Stimulated activated CD4-positive, alpha-beta T cell treated with anti-CD3 and anti-CD28 coated beads, TNF-alpha, amount 100 ng/mL, for 1 hour (primary cell): ENCODE measurements at places on chromosomes 3 and 15.

DNA sequence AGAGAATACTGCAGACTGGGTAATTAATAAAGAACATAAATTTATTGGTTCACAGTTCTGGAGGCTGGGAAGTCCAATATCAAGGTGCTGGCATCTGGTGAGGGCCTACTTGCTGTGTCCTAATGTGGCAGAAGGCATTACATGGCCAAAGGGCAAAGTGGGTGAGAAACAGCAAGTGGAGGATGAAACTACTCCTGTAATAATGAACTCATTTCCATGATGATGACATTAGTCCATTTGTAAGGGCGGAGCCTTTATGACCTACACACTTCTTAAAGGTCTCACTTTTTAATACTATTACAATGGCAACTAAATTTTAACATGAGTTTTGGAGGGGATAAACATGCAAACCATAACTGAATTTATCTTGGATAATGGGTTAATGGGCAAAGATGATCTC, 139.6 kb upstream of the SGO1 start:
- DNase-seq: no peak

- DNase-seq: no peak
These were observed 54.1 kb upstream of the TFRC start for GRCh38 chr3:196135693-196136639.

- no peak for DNase-seq
These were observed 55.2 kb downstream of the PCSK6 start for GRCh38 chr15:101434032-101434920.

GRCh38 chr3:45568848-45569762, 25.4 kb upstream of the LIMD1 start:
- DNase-seq: no peak

DNA sequence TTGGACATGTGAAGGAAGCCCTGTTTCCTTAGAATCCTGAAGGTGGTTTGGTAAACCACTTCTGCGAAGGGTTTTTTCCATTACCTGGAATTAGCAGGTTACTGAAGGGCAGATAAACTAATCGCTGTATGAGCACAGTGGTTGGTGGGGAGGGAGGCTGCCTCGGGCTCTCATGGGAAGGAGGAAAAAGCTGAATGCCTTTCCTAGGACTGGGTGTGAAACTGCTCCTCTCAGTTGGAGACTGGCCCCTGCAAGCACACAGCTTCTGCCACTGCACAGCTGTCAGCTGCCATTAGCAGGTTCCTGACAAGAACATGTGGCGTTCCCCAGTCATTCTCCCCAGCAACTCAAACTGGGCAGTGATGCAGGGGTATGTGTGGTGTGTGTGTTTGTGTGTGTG, 376.3 kb downstream of the GAP43 start:
- no peak for DNase-seq

GRCh38 chr3:13282986-13283876, 136.9 kb downstream of the NUP210 start:
- DNase-seq: no peak

GRCh38 chr15:31606931-31607497, 280.4 kb downstream of the KLF13 start:
- no peak for DNase-seq

GRCh38 chr15:91576096-91576495, 277.4 kb upstream of the SLCO3A1 start:
- no peak for DNase-seq

DNA sequence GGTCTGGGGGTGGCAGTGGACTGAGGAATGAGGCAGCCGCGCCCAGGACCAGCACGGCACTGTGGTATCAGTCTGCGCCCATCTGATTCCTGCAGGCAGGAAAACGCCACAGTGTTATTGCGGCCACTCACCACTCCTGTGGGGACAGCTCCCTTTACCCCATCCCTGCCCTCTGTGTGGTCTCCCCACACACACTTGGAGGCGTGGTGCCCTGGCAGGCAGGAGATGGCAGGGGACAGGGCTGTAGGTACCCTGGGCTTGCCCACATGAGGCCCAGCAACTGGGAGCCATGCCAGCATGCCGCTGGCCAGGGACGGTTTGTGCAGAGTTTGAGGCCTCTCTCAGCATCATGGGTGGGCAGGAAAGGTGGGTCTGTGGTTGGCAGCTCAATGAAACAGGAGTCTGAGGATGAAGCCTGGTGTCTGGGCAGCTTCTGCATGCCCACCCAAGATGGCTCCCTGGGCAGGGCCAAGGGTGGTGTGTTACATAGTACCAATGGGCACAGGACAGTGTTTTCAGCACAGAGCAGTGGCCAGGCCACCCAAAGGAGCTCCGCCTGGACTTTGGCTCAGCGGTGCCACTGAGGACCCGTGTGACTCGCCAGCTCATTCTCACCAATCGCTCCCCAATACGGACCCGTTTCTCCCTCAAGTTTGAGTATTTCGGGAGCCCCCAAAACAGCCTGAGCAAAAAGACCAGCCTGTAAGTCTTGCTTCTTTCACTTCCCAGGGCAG, 27.2 kb downstream of the ACAA1 start:
- no peak for DNase-seq

- no peak for DNase-seq
These were observed 141.7 kb downstream of the KCNMB2 start for GRCh38 chr3:178677961-178678360.

DNA sequence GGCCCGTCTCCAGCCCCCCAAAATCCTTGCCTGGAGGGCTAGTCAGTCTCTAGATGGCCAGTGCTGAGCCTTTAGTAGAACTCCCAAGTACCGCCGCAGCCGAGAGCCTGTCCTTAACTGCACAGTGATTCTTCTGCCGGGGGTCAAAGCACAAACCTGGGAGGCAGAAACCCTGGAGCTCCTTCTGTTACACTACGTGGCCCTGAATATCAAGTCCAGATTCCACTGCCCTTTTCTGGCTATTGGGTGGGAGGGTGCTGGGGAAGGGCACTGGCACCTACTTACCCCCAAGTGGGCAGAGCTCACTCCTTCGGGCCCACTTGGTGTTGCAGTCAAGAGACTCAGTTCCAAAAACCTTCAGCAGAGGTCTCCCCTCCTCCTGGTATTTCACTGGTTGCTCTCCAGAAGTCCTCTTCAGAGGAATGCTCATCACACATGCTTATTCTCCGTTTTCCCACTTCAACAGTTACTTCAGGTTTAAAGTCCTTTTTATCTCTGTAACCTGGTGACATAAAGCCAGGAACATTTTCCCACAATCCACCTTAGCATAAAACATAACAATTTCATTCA, 10.8 kb downstream of the PDHB start:
- DNase-seq: no peak

DNA sequence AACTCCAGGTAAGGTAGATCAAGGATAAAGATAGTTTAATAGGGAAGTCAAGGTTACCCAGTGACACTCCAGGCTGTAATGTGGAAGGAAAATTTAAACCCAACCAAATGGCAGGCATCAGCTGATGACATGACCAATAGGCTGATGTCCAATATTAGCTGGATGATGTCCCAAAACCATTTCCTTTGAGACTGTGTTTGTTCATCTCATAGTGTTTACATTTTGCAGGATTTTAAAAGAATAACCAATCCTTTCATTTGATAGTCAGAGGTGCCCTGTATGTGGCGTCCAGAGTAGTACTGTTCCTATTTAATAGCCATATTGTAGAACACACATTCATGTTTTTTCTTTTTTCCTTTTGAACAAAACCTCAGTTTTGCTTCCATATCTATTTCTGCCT, 23.3 kb upstream of the TMEM158 start:
- no peak for DNase-seq

DNA sequence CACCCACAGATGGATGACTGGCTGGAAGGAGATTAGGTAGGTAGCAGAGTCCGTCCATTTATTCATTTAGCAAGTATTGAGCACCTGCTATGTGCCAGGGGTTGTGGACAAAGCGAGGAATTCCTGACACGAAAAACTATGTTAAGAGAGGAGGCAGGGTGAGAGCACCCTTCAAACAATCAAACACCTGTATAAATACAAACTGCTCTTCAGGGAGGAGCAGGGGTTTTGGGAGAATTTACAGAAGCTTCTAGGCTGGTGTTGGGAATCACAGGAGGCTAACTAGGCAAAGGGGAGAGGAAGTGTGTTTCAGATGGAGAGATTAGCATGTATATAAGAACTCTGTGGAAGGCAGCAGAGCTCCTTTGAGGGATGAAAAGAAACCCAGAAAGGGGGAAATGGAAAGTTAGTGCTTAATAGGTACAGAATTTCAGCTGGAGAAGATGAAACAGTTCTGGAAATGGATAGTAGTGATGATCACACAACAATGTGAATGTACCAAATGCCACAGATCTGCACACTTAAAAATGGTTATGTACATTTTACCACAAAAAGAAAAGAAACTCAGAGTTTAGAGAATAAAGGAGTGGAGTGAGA, 805 bp upstream of the SEC22C start:
- no peak for DNase-seq

GRCh38 chr15:62026487-62027262, 33.6 kb downstream of the VPS13C start:
- DNase-seq: no peak

DNA sequence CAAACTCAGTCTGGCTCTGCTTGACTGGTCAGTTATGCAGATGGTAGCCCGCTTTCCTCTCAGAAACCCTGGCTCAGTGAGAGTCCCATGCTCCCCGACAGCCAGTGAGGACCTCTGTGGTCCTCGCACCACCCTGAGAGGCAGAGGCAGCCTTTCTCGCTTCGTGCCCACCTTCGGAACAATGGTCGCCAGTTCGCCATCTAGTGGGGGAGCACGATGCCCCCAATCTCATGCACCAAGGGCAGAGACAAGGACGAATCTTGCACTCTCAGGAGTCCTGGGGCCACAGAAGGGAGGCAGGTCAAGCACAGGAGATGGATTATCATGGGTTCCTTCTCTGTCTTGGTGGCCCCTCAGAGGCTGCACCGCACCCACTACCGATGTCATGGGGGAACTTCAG, 75.2 kb downstream of the RHCG start:
- no peak for DNase-seq

GRCh38 chr15:87144775-87145174, 1065.1 kb downstream of the AGBL1 start:
- DNase-seq: no peak

- DNase-seq: no peak
These were observed 119.0 kb upstream of the LPP start for GRCh38 chr3:188034989-188035388.

DNA sequence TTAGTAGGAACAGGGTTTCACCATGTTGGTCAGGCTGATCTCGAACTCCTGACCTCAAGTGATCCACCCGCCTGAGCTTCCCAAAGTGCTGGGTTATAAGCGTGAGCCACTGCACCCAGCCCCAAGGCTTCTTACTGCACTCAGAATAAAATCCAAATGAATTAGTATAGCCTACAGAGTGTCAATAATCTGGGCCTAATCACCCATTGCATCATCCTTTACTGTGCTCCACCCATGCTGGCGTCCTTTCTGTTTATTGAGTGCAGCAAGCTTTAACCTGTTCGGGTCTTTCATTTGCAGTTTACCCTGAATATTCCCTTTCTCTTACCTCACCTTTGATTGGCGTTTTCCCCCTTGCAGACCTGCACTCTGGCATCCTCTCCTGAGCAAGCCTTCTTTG, 77.7 kb downstream of the CEP63 start:
- DNase-seq: no peak

GRCh38 chr15:100002086-100002620, 268.9 kb upstream of the LYSMD4 start:
- DNase-seq: no peak

DNA sequence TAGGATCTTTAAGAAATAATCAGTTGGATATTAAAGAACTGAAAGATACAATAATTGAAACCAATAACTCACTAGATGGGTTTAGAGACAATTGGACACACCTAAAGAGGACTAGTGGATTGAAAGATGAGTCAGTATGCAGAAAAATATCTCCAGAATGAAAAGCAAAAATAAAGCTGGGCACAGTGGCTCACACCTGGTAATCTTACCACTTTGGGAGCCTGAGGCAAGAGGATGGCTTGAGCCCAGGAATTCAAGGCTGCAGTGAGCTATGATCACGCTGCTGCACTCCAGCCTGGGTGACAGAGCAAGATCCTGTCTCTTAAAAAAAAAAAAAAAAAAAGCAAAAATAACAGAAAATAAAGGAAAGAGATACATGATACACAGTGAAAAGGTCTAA, 37.4 kb upstream of the CCDC174 start:
- DNase-seq: no peak

GRCh38 chr3:43997788-43998369, 243.8 kb upstream of the TOPAZ1 start:
- no peak for DNase-seq

- DNase-seq: no peak
These were observed 162.7 kb downstream of the STT3B start for GRCh38 chr3:31695280-31696008.

GRCh38 chr15:87033056-87033455, 953.4 kb downstream of the AGBL1 start:
- DNase-seq: no peak

GRCh38 chr3:156818890-156819289, 7.3 kb upstream of the LEKR1 start:
- DNase-seq: no peak

DNA sequence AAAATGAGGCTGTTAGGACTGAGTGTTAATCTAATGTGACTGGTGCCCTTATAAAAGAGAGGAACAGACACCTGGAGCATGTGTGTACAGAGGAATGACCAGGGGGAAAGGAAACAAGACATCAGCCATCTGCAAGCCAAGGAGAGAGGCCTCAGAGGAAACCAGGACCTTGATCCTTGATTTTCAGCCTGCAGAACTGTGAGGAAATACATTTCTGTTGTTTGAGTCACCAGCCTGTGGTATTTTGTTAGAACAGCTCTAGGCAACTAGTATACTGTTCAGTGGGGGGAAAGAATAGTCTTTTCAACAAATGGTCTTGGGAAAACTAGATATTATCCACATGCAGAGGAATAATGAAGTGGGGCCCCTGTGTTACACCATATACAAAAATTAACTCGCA, 80.6 kb downstream of the CCR1 start:
- DNase-seq: no peak

- DNase-seq: no peak
These were observed 39.2 kb downstream of the RAB27A start for GRCh38 chr15:55250392-55250791.

DNA sequence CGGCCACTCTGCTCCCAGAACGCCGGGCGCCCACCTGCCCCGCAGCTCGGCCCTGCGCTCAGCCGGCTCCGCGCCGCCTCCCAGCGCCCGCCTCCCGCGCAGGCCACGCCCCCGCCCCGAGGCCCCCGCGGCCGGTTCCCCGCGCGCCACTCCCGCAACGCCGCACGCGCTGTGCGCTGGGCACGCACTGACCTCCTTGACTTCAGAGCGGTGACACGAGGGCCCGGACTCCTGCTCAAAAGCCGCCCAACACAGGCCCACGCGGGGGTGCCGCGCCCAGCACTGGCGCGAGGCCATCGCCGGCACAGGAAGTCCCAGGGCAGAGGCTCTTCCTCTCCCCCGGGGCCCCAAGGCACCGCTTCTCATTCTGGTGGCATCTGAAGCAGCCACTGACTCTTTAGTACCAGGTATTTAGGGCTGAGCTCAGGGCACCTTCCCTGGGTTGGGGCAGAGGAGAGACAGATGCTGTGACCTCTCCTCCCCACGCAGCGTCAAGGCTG, 12.4 kb downstream of the TNK2 start:
- DNase-seq: peak; percentile 38

GRCh38 chr3:47225310-47225906, 57.2 kb downstream of the KIF9 start:
- DNase-seq: no peak
